ENCODE measurements at places on chromosomes 7 and 10. TPM values are rescaled to one million over a fixed set of nuclear protein-coding genes. Genes with fewer than 3 reads are reported as not detected.
A peak's percentile ranks its signal among the peaks of the same experiment; 100 is the strongest.

ITPRID1 gene
- not detected for total RNA-seq

TMUB1 gene
- total RNA-seq, result 77.1 TPM

PLCE1 gene
- 0.04 TPM for total RNA-seq

WDR86 gene
- 0.29 TPM for total RNA-seq

CYP3A7 gene
- total RNA-seq, result not detected

RPEL1 gene
- not detected for total RNA-seq

ARHGEF35 gene
- total RNA-seq, result 4.2 TPM

DNA sequence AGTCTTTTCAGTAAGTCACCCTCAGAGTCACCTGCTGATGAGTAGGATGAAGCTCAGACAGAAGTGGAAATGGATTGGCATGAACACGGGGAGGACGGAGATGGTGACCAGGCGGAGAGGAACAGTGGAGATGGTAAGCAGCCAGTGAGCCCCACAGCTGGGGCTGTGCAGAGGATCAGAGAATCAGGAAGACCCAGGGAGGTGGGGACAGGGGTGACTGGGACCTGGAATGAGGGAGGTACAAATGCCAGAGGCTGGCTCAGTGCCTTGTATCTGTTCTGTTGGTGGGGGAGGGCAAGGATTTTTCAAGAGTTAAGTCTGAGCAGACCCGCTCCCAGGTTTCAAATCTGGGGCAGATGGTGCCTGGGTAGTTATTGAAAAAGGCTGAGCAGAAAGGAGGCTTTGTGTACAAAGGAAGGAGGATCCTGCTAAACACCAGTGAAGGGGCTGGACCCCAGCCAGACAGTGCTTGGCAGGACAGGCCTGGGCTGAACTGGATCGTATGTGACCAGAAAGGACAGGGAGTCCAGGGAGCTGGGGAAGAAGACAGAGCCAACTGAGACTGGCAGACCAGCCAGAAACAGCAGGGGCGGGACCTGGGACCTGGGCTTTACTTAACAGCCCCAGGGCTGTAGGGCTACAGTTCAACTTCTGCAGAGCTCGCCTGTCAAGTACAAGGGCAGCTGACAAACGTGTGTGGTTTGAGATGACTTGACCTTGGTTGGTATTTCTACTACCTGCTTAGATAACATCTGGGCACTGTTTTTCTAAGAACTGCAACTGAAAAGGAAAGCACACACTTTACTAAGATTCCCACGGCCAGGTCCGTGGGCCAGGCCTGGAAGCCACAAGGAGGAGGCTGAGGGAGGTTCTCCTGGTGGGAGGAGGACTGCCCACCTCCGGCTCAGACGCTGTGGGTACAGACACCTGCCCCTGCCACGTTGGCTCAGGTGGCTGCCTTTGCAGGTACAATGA lies 13.2 kb upstream of the FRMPD2 start:
- peaks cover 11% of the 10 kb centered on the region for H3K27me3 ChIP-seq
- no peak overlapping the region for H3K27ac ChIP-seq
- H3K36me3 ChIP-seq, result no peaks in the 10 kb centered on the region
- H3K4me1 ChIP-seq, result peaks cover 27% of the 10 kb centered on the region
- no peak overlapping the region for H3K4me3 ChIP-seq

DNA sequence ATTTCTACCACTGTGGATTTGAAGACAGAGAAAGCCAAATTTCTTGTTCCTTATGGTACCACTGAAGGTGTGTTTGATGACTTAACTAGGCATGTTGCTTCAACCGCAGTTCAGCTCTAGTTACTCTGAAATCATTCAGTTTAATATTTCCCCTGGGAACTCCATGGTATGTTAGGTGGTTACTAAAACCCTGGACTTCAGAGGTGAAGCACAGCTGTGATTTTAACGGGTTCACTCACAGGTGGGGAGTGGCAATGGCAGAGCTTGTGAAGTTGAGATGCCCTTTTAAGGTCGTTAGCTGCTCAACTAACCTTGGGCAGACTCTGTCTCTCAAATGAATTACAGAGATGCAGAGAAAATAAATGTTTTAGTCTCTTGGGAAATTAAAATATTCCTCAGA lies 163.6 kb upstream of the PHYHIPL start:
- H3K27ac ChIP-seq, result no peak overlapping the region
- no peak overlapping the region for H3K4me3 ChIP-seq
- DNase-seq, result no peak
- no peaks in the 10 kb centered on the region for H3K27me3 ChIP-seq
- H3K4me1 ChIP-seq, result no peaks in the 10 kb centered on the region

DNA sequence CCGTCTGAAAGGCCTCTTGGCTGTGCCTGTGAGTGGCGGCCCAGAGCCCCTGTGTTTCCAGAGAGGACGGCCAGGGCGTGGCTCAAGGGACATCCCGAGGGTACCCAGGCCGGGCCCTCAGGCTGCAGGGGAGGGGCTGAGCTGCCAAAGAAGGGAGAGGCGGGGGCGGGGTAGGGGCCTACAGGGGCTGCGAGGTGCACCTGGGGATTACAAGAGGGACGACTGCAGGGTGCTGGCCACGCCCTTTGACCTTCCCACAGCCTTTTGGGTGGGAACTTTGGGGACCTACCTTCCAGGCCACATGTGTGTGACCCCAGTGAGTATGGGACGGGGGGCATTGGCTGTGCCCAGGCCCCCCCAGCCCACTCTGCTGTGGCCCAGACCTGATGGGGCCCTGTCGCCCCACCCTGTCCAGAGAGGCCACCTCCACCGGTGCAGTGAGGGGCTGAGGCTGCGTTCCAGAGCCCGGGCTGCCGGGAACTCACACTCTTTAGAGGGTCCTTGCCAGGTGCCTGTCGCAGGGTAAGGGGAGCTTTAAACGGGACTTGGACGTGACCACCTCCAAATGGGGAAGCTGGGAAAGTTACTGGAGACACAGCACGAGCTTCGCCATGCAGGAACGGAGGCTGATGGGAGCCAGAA lies 19.0 kb upstream of the NKX6-2 start:
- DNase-seq, result no peak
- no peak overlapping the region for H3K27ac ChIP-seq
- no peaks in the 10 kb centered on the region for H3K4me1 ChIP-seq
- no peaks in the 10 kb centered on the region for H3K36me3 ChIP-seq
- no peak overlapping the region for H3K4me3 ChIP-seq
- no peaks in the 10 kb centered on the region for H3K27me3 ChIP-seq

- H3K36me3 ChIP-seq, result no peaks in the 10 kb centered on the region
- no peak overlapping the region for H3K4me3 ChIP-seq
- no peak for DNase-seq
Measured at GRCh38 chr10:71218651-71219050, 6.3 kb downstream of the UNC5B start.

GRCh38 chr10:43262902-43263466 lies 3.9 kb downstream of the RASGEF1A start:
- peaks cover 7% of the 10 kb centered on the region for H3K4me1 ChIP-seq
- no peak overlapping the region for H3K27ac ChIP-seq
- peaks cover 34% of the 10 kb centered on the region for H3K27me3 ChIP-seq
- DNase-seq, result no peak

DNA sequence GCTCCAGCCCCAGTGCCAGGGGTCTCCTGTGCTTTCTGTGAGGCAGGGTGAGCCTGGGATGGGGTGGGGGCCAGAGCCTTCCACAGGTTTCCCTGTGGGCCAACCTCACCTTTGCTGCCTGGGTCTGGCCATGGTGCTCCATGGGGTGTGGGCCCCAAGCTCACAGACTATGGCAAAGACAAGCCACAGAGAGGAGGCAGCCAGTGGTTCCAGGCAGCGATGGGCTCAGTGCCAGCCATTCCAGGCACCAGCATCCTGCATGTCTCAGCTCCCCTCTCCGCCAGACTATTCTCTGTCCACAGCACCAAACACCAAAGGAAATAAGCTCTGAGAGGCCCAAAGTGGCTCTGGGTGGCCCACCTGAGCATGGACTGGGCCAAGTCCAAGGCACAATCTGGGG lies 133.5 kb downstream of the PTPN20 start:
- H3K27me3 ChIP-seq, result no peaks in the 10 kb centered on the region
- H3K36me3 ChIP-seq, result no peaks in the 10 kb centered on the region
- no peak overlapping the region for H3K4me3 ChIP-seq
- H3K4me1 ChIP-seq, result peaks cover 12% of the 10 kb centered on the region

GRCh38 chr10:23343591-23344240 lies 881 bp downstream of the C10orf67 start:
- H3K27me3 ChIP-seq, result no peaks in the 10 kb centered on the region
- no peak overlapping the region for H3K27ac ChIP-seq
- peak overlapping the region; percentile 82 for H3K4me3 ChIP-seq
- H3K4me1 ChIP-seq, result peaks cover 45% of the 10 kb centered on the region

GRCh38 chr7:158702196-158702595 lies 2.4 kb downstream of the NCAPG2 start:
- no peak for DNase-seq
- H3K4me1 ChIP-seq, result peaks cover 64% of the 10 kb centered on the region
- no peak overlapping the region for H3K27ac ChIP-seq
- H3K4me3 ChIP-seq, result peak overlapping the region; percentile 89
- H3K27me3 ChIP-seq, result no peaks in the 10 kb centered on the region

GRCh38 chr10:52469970-52470705 lies 156.1 kb downstream of the DKK1 start:
- no peaks in the 10 kb centered on the region for H3K4me1 ChIP-seq
- H3K27ac ChIP-seq, result no peak overlapping the region

- no peak for DNase-seq
- no peak overlapping the region for H3K4me3 ChIP-seq
- no peaks in the 10 kb centered on the region for H3K36me3 ChIP-seq
- no peak overlapping the region for H3K27ac ChIP-seq
- no peaks in the 10 kb centered on the region for H3K4me1 ChIP-seq
- no peaks in the 10 kb centered on the region for H3K27me3 ChIP-seq
Measured at GRCh38 chr10:86813101-86813500, 56.7 kb downstream of the BMPR1A start.

- no peak for DNase-seq
- H3K4me1 ChIP-seq, result no peaks in the 10 kb centered on the region
- no peak overlapping the region for H3K27ac ChIP-seq
- no peaks in the 10 kb centered on the region for H3K27me3 ChIP-seq
- H3K4me3 ChIP-seq, result no peak overlapping the region
Measured at GRCh38 chr7:152866791-152867501, 107.4 kb downstream of the ACTR3B start.

DNA sequence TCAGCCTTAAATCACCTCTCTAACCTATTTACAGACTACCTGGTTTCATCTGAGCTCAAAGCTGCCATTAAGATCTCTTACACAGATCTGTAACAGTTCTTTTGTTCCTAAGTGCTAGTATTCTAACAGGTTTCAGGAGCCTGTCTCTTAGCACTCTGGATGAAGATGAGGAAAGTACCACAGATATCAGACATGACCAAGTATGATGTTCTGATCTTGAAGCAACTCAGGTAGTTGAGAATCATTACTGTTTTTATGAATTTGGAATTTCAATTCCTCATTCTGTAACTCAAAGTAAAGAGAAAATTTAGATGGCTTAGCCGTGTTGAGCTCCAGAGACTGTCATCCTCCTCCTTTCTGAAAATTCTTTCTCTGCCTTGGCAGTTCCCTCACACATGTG lies 30.8 kb downstream of the CCDC186 start:
- no peak for DNase-seq
- no peaks in the 10 kb centered on the region for H3K4me1 ChIP-seq
- peaks cover 20% of the 10 kb centered on the region for H3K36me3 ChIP-seq

- H3K27ac ChIP-seq, result no peak overlapping the region
- no peak for DNase-seq
- no peak overlapping the region for H3K4me3 ChIP-seq
- no peaks in the 10 kb centered on the region for H3K4me1 ChIP-seq
- H3K27me3 ChIP-seq, result no peaks in the 10 kb centered on the region
Measured at GRCh38 chr10:128721963-128722445, 595.8 kb upstream of the MKI67 start.

DNA sequence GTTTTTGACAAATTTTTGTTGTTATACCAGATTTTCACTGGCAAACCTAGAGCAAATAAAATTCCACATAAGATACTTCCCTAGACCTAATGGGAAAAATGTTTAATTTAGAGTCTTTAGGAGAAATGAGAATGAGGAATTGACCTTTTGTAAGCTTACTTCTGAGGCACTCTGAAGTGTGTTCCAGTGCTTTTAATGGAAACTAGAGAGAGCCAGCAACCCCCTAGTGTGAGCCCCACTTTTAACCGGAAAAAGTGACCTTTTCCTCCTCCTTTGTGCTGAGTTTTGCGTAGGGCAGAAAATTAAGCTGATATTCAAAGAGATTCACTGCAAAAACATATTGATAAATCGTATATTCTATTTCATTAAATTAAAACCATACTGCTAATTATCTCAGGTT lies 5.2 kb downstream of the IKZF1 start:
- peak overlapping the region; percentile 97 for H3K4me3 ChIP-seq
- peaks cover 97% of the 10 kb centered on the region for H3K36me3 ChIP-seq
- DNase-seq, result no peak
- H3K27ac ChIP-seq, result peak overlapping the region; percentile 100
- no peaks in the 10 kb centered on the region for H3K27me3 ChIP-seq

GRCh38 chr10:101770331-101771215 lies 5.3 kb downstream of the FGF8 start:
- H3K4me3 ChIP-seq, result no peak overlapping the region
- H3K36me3 ChIP-seq, result no peaks in the 10 kb centered on the region
- H3K27me3 ChIP-seq, result peaks cover 60% of the 10 kb centered on the region
- H3K27ac ChIP-seq, result no peak overlapping the region

- H3K4me1 ChIP-seq, result peaks cover 36% of the 10 kb centered on the region
- no peak overlapping the region for H3K4me3 ChIP-seq
- H3K27me3 ChIP-seq, result no peaks in the 10 kb centered on the region
- DNase-seq, result no peak
- peaks cover 56% of the 10 kb centered on the region for H3K36me3 ChIP-seq
- no peak overlapping the region for H3K27ac ChIP-seq
Measured at GRCh38 chr7:36711256-36711655, 13.0 kb downstream of the AOAH start.

DNA sequence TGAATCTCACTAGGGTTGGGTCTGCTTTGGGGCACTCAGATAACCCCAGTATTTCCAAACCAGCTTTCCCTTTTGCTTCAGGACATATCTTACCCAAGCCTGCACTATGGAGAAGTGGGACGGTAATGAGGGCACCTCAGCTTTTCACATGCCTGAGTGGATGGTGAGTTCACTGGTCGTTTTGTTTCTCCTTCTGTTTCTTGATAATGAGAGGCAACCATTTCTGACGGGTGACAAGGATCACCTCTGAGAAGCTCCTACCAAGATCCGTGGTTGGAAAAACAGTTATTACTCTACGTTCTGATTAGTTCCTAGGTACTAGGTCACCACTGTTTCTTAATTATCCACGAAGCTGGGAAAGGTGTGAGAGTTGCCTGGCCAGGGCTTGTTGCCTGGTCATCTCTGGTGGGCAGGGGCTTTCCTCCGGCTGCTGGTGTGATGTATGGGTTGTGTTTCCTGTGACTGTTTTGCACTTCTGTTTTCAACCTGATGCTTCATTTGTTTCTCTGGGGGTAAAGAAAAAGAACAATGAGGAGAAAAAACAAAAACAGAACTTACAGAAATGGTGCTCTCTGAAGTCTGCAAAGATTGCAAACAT lies 65.7 kb upstream of the STRIP2 start:
- no peak for DNase-seq
- H3K27ac ChIP-seq, result peak overlapping the region; percentile 83
- H3K4me3 ChIP-seq, result peak overlapping the region; percentile 62
- no peaks in the 10 kb centered on the region for H3K36me3 ChIP-seq
